Hepatic stellate cell (primary cell): ENCODE measurements at places on chromosomes 7 and 10.
A peak's percentile ranks its signal among the peaks of the same experiment; 100 is the strongest.

GRCh38 chr7:81957517-81957916, 187.7 kb upstream of the HGF start:
- no peak for DNase-seq

GRCh38 chr7:2993868-2994267, 49.8 kb downstream of the CARD11 start:
- no peak for DNase-seq

- DNase-seq = no peak
Observed at GRCh38 chr10:113304726-113305125, 248.1 kb upstream of the HABP2 start.

DNA sequence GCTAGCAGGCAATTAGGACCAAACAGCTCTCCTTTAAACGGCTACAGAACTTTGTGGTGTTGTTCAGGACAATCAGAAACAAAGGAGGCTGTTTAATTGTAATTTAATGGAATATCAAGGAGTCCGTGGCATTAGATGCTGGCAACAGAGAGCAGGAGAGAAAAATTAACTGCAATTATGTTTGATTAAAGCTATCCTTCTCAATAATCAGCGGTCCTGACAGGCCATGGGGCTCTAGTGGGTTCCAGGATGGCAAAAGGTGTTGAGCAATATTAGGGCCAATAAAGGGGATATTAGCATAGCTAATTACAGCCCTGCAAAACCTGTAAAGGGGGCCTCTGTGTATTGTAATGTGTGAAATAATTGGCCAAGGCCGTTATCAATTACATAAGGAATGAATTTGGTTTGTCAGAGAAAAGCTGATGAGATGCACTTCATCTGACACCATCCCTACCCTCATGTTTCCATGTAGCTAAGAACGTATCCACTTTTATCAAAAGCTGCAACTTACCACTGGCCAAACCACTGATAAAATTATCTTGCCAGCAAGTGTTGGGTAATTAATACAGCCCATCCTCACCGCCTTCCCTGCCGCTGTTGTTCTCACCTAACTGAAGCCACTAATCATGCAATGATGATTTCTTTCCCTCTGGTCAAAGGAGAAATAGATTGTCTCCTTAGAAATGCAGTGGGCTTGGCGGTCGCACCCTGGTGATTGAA, 81.6 kb downstream of the EBF3 start:
- no peak for DNase-seq

- no peak for DNase-seq
Observed at GRCh38 chr10:88292185-88292514, 291.0 kb downstream of the RNLS start.

- no peak for DNase-seq
Observed at GRCh38 chr7:72249106-72249505, 163.0 kb downstream of the CALN1 start.

- DNase-seq = peak; percentile 35
Observed at GRCh38 chr7:18993933-18994668, 123.3 kb downstream of the TWIST1 start.

DNA sequence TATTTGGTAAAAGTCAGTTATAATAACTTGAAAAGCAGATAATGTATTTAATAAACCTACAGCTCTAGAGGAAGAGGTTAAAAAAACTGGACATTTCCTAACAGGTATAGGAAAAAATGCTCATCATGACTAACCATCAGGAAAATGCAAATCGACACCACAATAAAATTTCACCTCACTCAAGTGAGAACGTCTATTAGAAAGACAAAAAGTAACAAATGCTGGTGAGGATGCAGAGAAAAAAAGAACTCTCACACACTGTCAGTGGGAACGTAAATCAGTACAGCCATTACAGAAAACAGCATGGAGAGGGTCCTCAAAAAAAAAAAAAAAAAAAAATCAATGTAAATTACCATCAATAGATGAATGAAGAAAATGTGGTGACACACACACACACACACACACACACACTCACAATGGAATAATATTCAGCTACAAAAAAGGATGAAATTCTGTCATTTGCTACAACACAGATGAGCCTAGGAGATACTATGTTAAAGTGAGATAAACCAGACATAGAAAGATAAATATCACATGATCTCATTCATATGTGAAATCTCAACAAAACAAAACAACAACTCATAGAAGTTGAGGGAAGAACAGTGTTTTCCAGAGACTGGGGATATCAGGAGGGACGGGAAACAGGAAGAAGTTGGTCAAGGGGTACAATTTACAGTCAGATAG, 20.1 kb downstream of the EPC1 start:
- no peak for DNase-seq

- no peak for DNase-seq
Observed at GRCh38 chr10:63221950-63222349, 88.8 kb downstream of the NRBF2 start.

DNA sequence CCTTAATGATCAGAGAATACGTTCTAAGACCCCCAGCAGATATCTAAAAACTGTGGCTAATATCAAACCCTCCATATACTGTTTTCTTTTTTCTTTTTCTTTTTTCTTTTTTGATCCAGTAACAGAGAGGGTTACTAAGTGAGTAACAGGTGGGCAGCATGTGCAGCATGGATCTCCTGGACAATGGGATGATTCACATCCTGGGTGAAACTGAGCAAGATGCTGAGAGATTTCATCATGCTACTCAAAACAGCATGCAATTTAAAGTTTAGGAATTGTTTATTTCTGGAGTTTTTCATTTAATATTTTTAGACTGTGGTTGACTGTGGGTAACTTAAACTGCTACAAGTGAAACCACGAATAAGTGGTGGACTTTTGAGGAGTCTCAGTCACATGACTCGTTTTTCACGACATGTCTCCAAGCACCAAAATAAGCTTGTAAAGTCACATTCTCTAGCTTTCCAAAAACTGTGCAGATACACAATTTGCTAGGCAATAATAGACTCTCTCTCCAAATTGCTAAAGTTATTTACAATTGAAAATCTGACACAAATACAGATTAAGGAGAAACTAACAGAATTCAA, 716.2 kb downstream of the NXPH1 start:
- DNase-seq = no peak

- DNase-seq = no peak
Observed at GRCh38 chr10:11176746-11177145, 159.1 kb downstream of the CELF2 start.

DNA sequence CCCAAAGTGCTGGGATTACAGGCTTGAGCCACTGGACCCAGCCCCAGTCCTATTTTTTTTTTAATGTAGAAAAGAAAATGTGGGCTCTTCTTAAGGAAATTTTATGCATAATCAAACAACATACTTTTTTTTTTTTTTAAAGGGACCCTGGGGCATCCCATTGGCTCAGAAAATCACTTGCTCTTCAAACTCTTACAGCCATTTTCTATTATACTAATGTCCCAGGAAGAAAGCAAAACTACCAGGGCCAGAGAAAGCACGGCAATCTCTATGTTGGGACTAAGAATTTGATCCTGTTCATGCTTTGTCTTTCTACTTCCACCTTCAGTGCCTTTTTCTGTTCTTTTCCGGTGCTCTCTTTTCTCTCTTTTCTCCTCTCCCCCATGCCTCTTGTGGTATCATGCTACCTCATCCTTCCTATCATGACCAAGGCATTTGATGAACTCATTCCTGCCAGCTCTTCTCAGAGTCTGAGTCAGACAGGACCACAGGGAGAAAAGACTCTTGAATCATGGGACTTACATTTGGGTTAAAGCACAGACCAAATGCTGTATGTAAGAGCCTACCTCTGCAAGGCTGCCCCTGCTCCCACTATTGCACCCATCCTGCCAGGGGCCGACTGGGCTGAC, 76.4 kb upstream of the CCNY start:
- peak; percentile 87 for DNase-seq

- peak; percentile 76 for DNase-seq
Observed at GRCh38 chr10:22714479-22715289, at the start of gene PIP4K2A. Gene PIP4K2A (minus strand): TSS chr10:22714578. CDS start chr10:22714326, 252 bp downstream.

GRCh38 chr7:33073243-33073642, 10.7 kb upstream of the NT5C3A start:
- DNase-seq = no peak

- no peak for DNase-seq
Observed at GRCh38 chr10:43658227-43658626, 9.5 kb upstream of the ZNF32 start.

GRCh38 chr10:122390271-122390670, 15.8 kb downstream of the PLEKHA1 start:
- DNase-seq = no peak

GRCh38 chr7:29871787-29872398, 65.6 kb downstream of the WIPF3 start:
- DNase-seq = peak; percentile 78

- DNase-seq = peak; percentile 35
Observed at GRCh38 chr10:116766837-116767634, 24.7 kb upstream of the HSPA12A start.

- no peak for DNase-seq
Observed at GRCh38 chr10:44925224-44925623, 14.1 kb downstream of the TMEM72 start.

DNA sequence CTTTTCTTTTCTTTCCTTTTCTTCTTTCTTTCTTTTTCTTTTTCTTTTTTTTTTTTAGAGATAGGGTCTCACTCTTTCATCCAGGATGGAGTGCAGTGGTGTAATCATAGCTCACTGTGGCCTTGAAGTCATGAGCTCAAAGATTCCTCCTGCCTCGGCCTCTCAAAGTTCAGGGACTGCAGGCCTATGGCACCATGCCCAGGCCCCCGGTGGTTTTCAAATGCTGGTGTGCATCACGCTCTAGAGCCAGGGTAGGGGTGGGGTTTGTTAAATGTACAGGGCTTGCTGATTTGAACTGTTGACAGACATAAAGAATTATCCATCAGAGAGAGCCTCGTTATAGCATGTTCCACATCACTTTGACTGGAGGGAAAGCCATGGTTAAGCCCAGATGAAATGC, 5.8 kb downstream of the MINDY4 start:
- DNase-seq = no peak

DNA sequence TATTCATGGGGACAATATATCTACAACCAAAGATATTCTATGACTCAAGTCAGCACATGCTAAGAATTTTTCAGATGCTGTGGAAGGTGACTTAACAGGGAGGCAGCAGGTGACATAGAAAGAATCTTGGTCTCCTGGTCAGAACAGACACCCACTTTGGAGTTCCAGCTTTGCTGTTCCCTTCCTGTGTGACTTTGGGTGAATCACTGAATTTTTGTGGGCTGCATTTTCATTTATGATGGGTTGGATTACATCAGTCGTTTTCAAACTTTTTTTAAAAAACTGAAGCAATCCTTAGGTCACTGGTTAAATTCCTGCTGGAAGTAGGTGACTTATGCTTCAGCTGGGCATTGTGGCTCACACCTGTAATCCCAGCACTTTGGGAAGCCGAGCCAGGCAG, 24.9 kb downstream of the RGR start:
- peak; percentile 61 for DNase-seq

DNA sequence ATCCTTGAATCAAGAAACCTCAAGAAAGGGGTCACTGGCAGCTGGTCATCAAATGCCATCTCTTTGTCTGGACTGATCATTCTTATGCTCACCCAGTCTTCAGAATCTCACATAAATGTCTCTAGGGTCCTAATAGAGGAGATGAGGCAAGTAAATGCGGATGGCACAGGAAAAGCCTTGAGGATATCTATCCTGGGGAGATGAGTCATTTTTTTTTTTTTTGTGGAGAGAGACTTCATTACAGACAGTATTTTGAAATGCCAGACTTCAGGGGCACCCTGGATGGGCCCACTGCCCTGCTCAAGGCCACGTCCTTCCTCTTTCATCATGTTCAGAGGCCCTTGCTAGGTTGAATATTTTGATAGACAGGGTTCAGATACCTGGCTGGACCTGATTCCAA, 19.5 kb upstream of the PLPP4 start:
- DNase-seq = no peak
